ENCODE measurements at places on chromosomes 1 and 21. TPM values are rescaled to one million over a fixed set of nuclear protein-coding genes. Genes with fewer than 3 reads are reported as not detected.

The CCDC27 gene
- not detected for total RNA-seq

The GBP1 gene
- total RNA-seq = 18.7 TPM

The PCSK9 gene
- total RNA-seq = 0.04 TPM

The RASSF5 gene
- 2.6 TPM for total RNA-seq

The HCN3 gene
- not detected for total RNA-seq

Measured in H4 (cell line).